Stimulated activated CD8-positive, alpha-beta memory T cell treated with anti-CD3 and anti-CD28 coated beads, Interleukin-2, amount 100 ng/mL, for 1 hour (primary cell): ENCODE measurements at places on chromosomes 4 and X.

- DNase-seq: no peak
These were observed 28.3 kb upstream of the MAP9 start for GRCh38 chr4:155405059-155405458.

DNA sequence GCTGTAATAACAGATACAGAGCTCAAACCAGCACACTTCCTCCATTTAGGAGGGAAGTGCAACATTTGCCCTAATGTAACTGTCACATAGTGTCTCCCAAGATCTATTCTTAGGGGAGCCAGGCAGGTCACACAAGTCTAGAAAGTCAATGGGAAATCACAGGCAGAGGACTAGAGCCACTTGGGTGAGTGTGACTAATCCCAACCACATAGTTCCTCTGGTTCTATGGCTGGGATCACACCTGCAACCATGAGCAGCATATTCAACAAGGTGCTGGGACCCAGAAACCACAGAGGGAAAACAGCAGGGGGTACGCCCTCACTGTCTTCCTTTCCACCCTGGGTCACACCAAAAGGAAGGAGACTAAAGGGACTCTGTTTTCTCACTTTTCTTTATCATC, 66.8 kb upstream of the TACR3 start:
- DNase-seq: no peak

DNA sequence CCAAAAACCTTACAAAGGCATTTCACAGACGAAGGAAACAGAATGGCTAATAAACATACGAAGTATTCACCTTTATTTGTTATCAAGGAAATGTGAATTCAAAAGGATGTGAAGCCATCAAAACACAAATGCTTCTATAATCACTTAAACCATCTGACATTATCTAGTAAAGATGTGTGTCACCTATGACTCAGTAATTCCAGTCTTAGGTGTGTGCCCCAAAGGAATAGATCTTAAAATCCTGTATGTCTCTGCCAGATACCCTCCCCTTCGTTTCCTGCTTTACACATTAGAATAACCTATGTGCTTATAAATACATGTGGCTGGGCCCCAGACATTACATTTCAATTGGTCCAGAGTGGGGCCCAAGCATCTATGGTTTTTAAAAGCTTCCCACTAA, 41.8 kb upstream of the CEP135 start:
- no peak for DNase-seq

DNA sequence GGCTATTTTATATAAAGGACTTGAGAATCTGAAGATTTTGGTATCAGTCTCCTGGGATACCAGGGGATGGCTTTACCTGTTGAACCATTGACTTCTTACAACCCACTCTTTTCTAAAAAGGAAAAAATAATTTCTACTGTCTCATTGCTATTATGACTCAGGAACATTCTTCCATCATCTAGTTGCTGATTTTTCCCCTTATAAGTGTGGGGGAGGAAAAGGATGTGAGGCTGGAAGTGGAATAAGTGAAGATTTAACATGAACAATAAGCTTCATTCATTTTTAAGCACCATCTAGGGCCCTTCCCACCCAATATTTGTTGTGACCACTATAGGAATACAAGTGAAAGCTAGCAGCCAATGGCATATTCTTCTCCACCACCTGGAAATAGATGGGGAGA, 10.6 kb upstream of the MND1 start:
- DNase-seq: no peak

- DNase-seq: no peak
These were observed 230.2 kb upstream of the AGTR2 start for GRCh38 chrX:115940348-115940747.

DNA sequence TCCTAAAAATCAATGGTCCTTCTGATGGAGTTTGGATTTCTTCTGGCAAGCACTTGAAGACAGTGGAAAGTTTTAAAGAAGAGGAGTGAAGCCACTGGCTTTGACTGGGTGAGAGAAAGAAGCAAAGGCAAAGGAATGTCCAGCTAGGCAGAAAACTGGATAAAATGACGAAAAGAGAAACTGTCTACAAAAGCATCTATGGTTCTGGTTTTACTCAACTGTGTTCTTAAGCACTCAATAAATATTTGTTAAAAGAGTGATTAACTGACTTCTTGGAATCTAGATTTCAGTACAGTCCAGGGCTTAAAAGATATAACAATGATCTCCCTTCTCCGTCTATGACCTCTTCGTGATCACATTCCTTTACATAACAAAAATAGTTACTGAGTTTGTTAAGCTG, 52.4 kb downstream of the PACRGL start:
- DNase-seq: no peak

GRCh38 chr4:182107931-182108330, 135.3 kb upstream of the TENM3 start:
- no peak for DNase-seq

DNA sequence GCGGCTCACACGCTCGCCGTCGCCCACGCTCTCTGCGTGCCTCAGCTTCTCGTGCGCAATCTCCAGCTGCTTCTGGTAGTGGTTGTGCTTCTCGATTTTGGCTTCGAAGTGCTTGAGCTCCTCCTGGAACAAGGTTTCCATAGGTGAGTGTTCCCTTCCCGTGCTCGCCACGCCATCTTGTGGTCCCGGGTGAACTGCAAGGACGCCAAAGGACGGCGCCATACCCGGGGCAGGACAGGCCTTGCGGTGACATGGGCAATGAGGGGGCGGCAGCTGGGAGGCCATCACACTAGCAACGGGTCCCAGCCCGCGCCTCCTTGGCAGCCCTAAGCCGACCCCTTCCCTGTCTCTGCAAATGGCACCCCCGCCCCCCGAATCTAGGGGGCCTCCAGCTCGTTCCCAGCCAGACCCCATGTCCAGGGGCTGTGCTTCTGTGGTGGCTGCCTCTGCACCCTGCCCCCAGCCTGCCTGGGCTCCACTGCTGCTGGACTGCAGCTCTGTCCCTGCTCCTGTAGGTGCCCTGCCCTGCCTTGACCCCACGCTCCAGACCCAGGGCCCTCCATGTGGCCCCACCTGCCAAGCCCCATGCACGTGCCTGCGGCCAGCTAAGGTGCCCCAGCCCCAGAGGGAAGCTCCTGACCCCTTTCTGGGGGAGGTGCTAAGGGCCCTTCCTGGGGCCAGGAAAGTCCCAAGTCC, 17.3 kb downstream of the LRPAP1 start:
- DNase-seq: no peak

- no peak for DNase-seq
These were observed 68.0 kb downstream of the NFKB1 start for GRCh38 chr4:102569200-102569599.
